ENCODE measurements at places on chromosomes 5 and 9. TPM values are rescaled to one million over a fixed set of nuclear protein-coding genes. Genes with fewer than 3 reads are reported as not detected.

BTNL3 gene
- total RNA-seq: not detected

MED22 gene
- 32.5 TPM for total RNA-seq

FSTL4 gene
- total RNA-seq: 0.38 TPM

PCDHGA7 gene
- total RNA-seq: 4.1 TPM

TMEM174 gene
- 0.13 TPM for total RNA-seq

SPINK4 gene
- total RNA-seq: not detected

IFNA13 gene
- not detected for total RNA-seq

OLFM1 gene
- not detected for total RNA-seq

MEF2C gene
- 4.4 TPM for total RNA-seq

RNF208 gene
- 5.3 TPM for total RNA-seq

GADD45G gene
- total RNA-seq: 1.1 TPM

ARID3C gene
- total RNA-seq: 0.51 TPM

PCDHGA12 gene
- total RNA-seq: 3.4 TPM

F2RL2 gene
- 58.7 TPM for total RNA-seq

CCL19 gene
- not detected for total RNA-seq

Data from mesangial cell (primary cell).